Stimulated activated CD4-positive, alpha-beta T cell treated with anti-CD3 and anti-CD28 coated beads, TNF-alpha, amount 100 ng/mL, for 24 hours (primary cell): ENCODE measurements at places on chromosomes 2 and 18.

DNA sequence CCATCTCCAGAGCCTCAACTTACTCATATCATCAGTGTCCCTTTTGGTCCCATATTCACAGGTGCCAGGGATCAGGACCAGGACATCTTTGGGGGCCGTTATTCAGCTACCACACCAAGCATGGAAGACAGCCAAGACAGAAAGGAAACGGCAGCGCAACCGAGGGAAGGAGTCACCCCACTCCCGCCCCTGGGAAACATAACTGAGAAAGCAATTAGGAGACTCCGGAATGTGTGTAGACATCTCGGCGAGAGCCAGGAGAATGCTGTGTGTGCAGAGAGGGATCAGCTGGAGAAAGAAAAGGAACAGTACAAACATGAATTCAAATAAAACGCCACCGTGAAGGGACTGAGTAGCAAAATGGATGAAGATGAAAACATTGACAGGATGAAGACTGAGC, 13.4 kb upstream of the BOK start:
- no peak for DNase-seq

GRCh38 chr2:41482659-41483058, 565.2 kb upstream of the PKDCC start:
- no peak for DNase-seq

DNA sequence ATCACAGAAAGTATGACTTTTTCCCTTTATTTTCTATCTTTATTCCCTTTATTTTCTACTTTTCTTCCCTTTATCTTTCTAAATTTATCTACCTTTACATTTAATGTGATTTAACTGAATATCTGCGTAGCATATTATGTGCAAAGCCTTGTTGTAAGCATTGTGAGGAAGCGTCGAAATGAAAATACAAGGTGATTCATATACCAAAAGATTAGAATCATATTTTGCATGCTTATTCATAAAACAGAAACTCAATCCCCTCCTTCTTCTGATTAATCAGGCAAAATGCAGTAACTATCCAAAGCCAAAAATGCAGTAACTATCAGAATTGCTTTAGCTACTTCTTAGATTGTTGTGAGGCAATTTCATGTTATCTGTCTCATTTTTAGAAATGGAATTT, 393.0 kb downstream of the CDH19 start:
- no peak for DNase-seq

DNA sequence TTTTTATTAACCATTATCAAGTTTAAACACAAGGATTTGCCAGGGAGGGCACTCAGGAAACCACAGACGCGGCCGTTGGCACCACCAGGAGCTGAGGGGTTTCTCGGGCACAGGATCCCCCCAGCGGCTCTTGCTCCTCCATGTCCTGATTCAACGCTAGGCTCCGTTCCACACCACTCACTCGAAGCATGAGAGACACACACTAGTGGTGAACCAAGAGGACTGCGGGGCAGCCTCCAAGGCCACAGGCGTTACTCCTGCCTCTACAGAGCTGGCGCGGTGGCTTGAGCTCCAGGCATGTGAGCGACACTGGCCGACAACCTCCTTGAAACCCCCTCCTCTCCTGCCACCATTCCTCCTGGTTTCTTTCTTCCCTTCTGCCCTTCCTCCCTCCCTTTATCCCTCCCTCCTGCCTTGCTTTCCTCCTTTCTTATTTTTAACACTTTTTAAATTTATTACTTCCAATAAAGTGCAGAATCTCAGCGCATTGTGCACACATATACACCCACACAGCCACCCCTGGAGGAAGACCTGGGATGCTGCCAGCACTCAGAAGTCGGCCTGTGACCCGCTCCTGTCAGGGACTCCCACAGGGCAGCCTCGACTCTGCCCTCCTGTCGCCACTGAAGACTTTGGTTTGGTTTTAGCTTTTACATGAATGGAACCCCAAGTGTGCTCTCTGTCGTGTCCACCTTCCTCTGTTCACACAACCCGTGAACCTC, 21.7 kb downstream of the COX7A2L start:
- DNase-seq, result no peak
